EH (cell line): ENCODE measurements at places on chromosomes 2 and 18.

- no peak for DNase-seq
Observed at GRCh38 chr2:169072163-169072925, 3.0 kb downstream of the DHRS9 start.

DNA sequence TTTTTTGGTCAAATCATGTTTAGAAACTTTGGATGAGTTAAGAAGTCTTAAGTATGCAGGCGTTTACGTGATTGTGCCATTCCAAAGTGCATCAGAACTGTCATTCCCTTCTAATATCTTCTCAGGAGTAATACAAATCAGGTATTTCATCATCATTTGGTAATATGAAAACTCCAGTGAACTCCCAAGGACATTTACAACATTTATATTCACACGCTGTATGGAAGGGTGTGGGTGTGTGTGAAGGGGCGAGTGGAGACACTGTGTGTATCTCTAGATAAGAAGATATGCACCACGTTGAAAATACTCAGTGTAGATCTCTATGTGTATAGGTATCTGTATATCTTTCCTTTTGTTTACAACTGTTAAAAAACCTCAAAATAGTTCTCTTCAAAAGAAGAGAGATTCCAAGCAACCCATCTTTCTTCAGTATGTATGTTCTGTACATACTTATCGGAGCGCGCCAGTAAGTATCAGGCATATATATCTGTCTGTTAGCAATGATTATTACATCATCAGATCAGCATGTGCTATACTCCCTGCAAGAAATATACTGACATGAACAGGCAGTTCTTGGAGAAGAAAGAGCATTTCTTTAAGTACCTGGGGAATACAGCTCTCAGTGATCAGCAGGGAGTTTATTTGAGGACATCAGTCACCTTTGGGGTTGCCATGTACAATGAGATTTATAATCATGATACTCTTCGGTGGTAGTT, 29.3 kb downstream of the COX7A2L start:
- no peak for DNase-seq

- peak; percentile 61 for DNase-seq
Observed at GRCh38 chr2:27496357-27497287, at the start of gene GCKR. GCKR (plus strand) TSS chr2:27496839; CDS start chr2:27496905, 66 bp downstream.

DNA sequence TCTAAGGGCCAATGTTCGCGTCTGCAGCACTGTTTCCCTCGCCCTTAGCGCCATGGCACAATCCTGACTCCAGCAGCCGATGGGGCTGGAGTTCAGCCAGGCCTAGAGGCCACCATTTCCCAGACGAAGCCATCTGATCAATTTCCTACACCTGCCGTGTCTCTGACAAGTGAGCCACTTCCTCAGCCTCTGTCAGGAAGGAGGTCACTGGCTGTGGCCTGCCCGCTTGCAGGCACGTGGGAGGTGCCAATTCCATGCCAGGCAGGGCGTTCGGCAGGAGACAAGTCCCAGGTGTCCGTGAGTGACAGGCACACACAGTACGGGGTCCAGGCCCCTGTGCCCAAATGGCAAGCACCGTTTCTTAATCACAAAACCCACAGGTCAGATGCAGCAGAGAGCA, 234.5 kb downstream of the TWIST2 start:
- no peak for DNase-seq

DNA sequence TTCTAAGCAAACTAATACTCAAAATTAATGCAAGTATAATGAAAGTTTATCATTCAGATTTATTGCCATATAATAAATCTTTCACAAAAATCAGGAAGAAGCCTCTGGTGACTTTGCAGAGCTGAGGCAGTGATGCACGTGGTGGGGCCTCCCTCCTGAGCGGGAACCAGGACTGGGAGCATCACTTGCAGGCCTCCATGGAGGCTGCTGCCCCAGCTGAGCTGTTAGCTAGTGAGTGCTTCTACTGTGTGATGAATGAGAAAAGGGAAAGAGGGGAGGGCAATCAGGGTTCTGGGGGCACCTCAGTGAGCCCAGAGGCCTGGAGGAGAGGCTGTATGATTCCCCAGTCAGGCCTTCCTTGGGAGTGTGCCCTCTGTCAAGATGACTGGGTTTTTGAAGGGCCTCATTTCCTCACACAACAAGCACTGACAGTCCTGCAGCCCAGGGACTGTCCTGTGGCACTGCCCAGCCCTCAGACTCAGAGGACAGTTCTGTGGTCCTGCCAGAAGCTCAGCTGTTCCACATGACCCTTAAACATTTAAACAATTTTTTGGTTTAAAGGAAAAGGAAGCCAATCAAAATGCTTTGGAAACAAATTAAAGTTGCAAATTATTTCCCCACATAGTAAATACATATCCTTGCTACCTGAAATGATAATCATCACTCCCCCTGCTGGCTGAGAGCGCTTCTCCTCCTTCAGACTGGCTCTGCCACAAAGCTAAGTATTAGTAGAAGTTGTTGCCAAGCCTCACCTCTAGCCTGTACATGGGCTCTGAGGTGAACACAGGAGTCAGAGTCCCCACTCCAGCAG, 90.9 kb upstream of the SMAD7 start:
- DNase-seq: peak; percentile 67

DNA sequence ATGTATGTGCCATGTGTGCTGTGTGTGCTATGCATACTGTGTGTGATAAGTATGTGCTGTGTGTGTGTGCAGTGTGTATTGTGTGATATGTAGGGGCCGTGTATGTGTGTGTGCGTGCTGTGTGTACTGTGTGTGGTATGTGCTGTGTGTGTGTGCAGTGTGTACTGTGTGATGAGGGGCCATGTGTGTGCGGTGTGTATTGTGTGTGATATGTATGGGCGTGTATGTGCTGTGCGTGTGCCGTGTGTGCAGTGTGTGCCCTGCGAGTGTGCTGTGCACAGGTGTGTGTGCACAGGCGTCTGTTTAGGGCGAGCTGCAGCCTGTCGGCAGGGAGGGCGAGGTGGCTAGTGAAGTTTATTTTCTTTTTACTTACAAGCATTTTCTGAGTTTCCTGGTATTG, 16.1 kb downstream of the SNORC start:
- no peak for DNase-seq

GRCh38 chr2:53260568-53260967, 507.0 kb upstream of the CHAC2 start:
- DNase-seq: no peak

GRCh38 chr18:32383050-32383819, 87.4 kb downstream of the GAREM1 start:
- DNase-seq: peak; percentile 7

DNA sequence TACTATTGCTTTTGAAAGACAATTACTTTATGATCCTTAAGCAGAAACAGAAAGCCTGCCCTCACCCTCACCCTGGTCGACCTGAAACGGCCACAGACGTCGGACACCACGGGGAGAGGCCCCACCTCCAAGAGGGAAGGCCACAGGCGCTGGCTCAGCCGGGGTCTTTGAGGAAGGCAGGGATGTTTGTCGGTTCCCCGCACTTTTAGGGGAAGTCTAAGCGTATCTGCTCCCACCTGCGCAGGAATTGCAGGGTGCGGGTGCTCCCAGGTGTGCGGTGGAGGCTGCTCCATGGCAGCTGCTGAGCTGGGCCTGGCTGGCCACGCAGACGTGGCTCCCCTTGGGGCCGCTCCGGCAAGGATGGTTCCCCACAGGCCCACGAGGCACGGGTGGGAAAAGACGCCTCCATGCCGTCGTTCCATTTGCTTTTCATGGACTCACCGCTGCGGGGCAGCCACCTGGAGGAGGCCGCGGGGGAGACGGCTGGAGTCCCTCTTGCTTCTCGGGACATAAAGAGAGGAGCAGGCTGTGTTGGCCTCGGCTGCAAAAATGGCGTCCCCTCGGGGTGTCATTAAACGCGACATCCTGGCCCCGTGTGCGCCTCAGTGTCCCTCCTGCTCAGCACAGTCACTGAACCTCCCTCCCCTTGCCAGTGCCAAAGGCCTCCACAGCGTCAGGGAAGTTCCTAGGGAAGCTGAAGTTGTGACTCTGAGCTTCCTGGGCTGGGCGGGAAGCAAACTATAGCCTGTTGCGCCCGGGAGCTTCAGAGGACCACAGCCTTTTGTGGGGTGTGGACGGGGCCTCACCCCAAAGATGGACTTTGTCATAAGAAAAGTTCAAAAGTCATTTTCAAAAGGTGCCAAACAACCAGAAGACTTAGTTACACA, 63.4 kb downstream of the NFATC1 start:
- no peak for DNase-seq

GRCh38 chr2:158714420-158714819, 80.7 kb upstream of the DAPL1 start:
- no peak for DNase-seq

GRCh38 chr18:55396267-55396905, 191.6 kb downstream of the TCF4 start:
- no peak for DNase-seq

- DNase-seq: no peak
Observed at GRCh38 chr2:4190548-4190947, 487.2 kb downstream of the DCDC2C start.

GRCh38 chr18:27355308-27355707, 170.2 kb upstream of the CHST9 start:
- no peak for DNase-seq
